ENCODE measurements at places on chromosomes 7 and 10.
A peak's percentile ranks its signal among the peaks of the same experiment; 100 is the strongest.

DNA sequence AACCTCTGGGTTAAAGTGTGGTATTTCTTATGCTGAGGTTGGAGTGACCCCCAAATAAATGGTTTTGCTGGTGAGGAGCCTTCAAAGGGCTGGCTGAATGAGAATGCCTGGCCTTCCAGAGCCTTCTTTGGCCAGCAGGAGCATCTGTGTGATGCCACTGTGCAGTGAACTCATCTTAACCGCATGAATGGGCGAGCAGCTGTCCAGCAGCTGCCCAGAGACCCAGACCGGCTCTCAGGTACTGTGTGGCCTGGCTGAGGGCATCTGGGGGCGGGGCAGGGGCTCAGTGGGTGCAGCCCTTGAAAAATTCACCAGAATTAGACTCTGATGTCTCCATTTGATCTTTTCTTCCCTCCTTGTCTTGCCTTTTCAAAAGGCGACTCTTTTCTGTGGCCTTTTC lies 59.0 kb downstream of the SYPL1 start:
- DNase-seq, result no peak

GRCh38 chr7:83696101-83696500 lies 47.2 kb upstream of the SEMA3E start:
- no peak for DNase-seq

DNA sequence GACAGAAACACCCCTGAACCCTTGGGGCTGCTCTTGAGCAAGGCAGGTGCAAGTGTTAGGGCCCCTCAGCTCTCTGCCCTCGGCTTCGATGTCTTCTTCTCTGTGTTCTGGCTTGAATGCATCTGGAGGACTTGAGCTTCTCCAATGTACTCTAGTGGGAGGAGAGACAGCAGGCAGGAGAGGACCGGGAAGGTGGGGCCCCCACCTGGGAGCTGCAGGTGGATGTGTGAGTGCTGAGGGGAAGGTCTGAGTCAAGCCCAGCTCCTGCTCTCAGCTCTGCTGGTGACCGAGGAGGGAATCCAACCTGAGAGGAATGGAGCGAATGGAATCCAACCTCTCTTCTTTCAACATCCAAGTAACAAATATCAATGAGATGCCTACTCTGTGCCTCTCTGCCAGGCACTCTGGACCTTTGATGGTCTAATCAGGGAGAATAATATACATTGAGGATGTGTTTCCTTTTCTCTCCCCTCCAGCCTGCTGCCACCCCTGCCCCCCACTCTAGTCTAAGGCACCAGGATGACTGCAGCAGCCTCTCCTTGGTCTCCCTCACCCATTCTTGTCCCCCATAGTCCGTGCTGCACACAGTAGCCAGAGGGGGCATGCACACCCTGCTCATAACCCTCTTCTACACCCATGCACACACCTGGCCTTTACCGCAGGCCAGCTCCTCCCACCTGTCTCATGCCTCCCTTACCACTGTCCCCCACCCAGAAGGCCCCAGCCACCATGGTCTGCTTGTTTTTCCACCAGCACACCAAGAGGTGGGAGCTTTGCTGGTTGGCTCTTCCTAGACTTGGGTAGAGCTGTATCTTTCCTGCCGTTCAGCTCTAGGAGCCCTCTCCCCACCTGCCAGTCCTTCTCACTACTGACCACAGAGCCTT lies 13.6 kb downstream of the TBATA start:
- DNase-seq, result no peak

DNA sequence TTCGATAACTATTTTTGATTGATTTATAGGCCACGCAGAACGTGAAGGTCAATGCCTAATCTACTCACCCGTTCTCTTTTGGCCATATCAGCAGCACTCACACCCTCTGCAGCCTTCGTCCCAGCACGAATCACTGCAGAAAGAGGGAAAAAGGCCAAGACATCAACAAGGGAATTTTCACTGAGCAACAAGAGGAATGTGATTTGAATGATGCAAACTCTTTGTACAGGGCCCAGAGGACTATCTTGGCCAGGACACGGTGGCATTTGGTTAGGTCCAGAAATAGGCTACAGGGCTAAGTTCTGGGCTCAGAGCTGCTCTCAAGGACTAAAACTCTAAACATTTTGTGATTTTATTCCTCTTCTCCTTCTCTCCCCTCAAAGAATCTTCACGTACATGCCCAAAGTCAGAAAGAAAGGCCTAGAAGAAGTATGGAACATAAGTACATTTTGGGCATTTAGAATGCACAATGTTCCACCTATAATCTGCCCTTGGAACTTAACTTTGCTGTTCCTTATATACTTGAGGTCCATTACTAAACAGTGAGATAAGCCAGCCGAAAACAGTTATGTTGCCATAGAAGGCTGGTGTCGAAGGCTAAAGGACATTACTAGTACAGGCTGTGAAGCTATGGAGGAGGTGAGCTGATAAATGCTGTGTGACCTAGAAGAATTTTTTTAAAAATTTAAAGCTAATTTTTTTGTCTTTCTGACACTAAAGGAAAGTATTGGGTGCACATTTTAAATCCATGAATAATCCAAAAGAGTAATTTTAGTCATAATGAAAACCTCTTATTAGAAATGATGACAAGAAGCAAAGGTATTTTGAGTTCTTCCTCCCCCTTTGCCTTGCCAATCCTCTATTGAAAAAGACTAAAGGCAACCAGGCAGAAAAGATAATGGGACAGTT lies 20.0 kb downstream of the RBM28 start:
- DNase-seq, result peak; percentile 51

GRCh38 chr10:113336549-113337130 lies 216.2 kb upstream of the HABP2 start:
- DNase-seq, result no peak

- DNase-seq, result peak; percentile 71
These were observed 94.9 kb upstream of the KCNIP2 start for GRCh38 chr10:101938305-101939007.

- DNase-seq, result no peak
These were observed 9.6 kb downstream of the EPC1 start for GRCh38 chr10:32337350-32337749.

GRCh38 chr10:62610649-62611229 lies 193.8 kb upstream of the ADO start:
- DNase-seq, result peak; percentile 81

DNA sequence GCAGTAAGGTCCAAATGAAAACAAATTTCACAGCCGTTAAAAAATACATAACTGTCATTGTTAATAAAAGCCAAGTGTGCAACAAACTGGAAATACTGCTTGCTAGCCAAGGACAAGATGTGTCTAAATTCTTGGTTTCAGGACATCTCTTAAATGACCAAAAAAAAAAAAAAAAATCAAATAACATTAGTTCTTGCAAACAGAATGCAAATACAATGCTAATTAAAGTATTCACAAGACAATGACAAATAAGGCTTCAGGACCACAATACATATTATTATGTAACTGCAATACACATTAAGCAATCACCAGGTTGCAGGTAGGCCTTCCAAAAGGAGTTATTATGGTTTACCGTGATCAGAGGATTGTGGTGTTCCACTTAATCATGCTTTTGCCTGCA lies 3.6 kb downstream of the ARHGAP21 start:
- DNase-seq, result no peak

DNA sequence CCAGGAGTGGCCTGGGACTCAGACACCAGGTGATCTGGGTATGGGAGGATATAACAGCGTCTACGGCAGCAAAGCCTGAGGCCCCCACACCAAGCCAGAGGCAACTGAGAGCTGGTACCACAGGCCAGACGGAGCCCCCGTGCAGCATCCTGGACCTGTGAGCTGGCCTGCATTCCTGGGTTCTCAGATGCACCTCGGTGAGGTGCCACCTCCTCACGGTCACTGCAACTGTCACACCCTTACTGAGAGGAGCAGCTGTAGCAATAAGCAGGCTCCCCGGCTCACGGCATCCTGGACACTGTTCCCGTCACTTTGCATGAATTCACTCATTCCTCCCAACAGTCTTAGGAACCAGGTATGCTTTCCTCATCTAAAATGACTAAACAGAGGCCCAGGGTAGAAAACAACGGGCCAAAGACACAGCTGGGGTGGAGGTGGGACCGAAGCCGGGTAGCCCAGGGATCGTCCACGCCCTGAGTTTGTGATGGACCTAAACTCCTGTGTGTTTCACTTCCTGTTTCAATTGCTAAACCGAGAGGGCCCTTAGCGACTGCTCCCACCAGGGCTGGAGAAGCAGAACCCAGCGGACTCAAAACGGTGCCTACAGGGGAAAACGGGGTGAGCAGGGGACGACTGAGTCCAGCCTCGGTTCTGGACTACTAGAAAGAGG lies 98.7 kb downstream of the CTBP2 start:
- no peak for DNase-seq

DNA sequence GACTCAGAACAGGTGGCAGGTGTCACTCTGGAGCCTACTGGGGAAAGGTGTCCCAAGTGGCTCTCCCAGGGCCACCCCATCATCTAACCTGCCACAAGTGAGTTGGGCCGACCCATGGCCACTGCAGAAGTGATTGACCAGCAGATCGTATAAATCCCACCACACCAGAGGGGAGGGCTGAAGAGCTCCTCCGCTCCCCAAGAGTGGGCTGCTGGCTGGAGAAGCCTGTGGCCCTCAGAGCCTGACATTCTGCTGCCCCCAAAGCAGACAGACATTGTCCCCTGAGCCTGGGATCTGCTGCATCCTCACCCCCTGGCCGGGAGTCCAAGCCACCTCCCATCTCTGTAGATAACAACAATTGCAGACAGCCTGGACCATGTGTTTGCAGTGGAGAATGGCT lies 36.7 kb downstream of the ANXA8 start:
- peak; percentile 2 for DNase-seq

GRCh38 chr7:43118313-43118712 lies 5.9 kb downstream of the HECW1 start:
- DNase-seq, result no peak

DNA sequence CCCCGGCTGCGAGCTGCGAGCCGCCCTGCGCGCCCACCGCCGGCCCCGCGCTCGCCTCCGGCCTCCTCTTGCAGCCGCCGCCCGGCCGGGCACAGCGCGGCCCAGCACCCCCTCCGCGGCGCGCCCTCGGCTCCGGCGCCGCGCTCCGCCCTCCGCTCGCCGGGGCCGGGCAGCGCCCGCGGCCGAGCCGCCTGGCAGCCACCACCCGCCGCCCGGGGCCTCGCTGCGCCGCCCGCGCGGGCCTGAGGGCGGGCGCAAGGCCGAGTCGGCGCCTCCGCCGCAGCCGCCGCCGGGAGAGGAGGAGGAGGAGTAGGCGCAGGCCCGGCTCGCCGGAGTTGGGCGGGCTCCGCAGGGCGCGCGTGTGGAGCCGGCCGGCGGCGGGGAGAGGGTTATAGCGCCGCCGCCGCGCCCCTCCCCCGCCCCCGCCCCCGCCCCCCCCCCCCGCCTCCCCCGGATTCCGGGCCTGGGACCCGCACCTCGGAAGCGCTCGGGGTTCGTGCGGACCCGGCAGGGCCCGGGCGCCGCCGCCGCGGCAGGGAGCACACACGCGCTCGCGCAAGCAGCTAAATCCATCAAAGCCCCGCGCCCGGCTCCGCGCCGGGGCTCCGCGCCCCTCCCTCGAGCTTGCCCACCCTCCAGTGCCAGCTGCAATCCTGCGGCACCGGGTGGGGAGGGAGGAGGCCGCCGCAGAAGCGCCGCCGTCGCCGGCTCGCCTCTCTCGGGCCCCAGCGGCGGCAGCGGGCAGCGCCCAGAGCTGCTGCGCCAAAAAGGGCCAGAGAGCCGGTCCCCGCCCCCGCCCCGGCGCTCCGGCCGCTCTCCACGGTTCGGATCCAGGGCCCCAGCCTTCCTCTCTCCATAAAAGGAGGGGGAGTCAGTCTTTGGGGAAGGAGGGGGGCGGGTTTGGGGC lies at the start of gene PDGFA:
PDGFA (minus strand) TSS at position 363 of the 907 bp plus-strand sequence. CDS start 845 bp downstream, outside the sequence.
- peak; percentile 82 for DNase-seq

- DNase-seq, result no peak
These were observed 245.6 kb downstream of the MAD1L1 start for GRCh38 chr7:1987084-1987535.

DNA sequence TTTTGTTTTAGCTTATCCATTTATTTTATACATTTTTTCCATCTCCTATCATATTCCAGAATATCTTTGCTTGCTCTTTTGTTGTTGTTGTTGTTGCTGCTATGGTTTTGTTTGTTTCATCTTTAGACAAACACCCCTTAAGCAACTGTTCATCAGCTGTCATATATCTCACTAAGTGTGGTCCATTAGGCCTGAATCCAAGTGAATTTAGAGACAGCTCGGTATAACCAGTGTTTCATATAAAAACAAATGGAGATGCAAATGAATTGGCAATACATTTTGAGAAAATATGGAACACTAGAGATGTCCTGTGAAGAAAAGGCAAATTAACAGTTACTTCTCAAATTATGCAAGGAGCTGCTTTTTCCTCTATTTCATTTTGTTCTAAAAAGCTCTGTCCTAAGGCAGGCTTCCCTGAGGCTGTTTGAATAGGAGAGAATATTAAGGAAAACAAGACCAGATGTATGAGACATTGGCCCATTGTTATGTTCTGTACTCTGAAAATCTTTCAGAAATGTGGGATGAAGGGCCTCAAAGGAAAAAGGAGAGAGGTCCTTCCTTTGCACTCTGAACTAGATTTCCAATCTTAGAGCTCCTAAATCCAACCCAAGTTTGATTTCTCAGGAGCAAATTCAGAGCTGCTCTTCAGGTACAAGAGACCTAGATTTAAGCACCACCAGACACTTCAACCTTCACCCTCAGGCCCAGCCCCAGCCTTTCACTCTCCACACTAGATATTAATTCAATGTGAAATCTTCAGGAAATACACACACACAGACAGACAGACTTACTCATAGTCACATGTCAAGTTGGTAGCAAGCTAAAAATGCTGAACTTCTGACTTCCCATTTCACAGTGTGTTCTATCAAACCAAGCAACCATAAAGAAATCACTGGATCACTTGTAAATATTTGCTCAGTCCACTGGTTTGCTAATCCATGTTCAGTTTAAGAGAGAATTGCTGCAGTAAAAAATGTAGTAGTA lies 5.4 kb downstream of the TFEC start:
- no peak for DNase-seq

GRCh38 chr7:20401861-20402746 lies 71.4 kb downstream of the ITGB8 start:
- no peak for DNase-seq

DNA sequence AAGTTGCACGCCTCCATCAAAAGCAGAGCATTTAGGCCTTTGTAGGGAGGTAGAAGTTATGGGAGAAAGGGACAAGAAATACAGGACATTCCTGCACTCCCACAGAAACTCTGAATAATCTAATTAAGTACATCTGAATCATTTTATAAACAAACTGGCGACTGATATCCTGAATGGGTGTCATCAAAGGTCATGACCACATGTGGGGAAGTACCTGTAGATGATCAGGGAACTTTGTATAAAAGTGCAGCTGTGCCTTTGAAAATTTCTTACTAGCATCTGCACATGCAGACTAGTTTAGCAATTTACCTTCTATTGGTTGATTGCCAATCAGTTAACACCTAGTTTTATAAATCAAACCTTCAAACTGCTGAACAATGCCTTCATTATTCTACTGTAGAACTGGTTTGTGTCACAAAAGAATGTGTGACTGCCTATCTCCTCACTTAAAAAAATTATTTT lies 17.1 kb downstream of the STEAP4 start:
- DNase-seq, result no peak

All from AG20443 (cell line).